ENCODE measurements at places on chromosomes 12 and 14. TPM values are rescaled to one million over a fixed set of nuclear protein-coding genes. Genes with fewer than 3 reads are reported as not detected.
A peak's percentile ranks its signal among the peaks of the same experiment; 100 is the strongest.

DNA sequence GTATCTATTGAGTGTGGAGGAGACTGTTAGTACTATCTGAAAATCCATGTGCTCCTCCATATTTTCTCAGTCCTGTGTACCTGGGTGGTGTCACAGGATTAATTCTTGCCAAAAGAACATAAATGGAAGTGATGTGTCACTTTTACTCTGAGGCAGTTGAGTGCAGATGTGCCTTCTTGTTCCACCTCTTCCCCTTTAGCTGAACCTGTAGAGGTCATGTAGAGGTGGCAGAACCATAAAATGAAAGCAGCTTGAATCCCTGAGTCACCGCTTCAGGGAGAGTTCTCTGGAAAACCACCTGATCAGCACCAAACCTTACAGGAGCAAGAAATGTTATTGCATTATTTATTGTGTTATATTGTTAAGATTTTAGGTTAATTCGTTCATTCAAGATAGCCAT, 14.7 kb upstream of the SLC25A3 start:
- no peak for ATAC-seq

DNA sequence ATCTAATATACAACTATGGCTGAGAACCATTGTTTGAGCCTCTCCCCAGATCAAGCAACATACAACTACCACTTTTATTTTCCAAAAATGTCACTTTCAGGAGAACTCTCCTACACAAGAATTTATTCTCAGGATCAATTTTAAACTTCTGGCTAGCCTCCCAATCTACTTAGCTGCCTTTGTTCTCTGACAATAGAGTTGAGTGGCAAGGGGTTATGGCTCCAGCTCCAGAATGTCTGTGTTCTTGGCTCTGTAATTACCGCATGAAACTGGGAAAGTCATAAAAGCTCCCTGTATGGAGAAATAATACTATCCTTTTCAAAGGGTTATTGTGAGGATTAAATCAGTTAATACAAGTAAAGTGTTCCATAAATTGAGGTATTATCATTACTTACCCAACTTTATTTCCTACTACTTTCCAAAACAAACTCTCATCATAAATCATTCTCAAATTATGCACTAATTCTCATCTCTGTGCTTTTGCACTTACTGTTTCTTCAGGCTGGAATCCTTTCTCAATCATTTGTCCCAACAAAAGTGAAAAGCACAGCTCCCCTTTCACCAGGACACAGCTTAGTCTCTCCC, 121.9 kb downstream of the GARIN6 start:
- ATAC-seq: no peak

DNA sequence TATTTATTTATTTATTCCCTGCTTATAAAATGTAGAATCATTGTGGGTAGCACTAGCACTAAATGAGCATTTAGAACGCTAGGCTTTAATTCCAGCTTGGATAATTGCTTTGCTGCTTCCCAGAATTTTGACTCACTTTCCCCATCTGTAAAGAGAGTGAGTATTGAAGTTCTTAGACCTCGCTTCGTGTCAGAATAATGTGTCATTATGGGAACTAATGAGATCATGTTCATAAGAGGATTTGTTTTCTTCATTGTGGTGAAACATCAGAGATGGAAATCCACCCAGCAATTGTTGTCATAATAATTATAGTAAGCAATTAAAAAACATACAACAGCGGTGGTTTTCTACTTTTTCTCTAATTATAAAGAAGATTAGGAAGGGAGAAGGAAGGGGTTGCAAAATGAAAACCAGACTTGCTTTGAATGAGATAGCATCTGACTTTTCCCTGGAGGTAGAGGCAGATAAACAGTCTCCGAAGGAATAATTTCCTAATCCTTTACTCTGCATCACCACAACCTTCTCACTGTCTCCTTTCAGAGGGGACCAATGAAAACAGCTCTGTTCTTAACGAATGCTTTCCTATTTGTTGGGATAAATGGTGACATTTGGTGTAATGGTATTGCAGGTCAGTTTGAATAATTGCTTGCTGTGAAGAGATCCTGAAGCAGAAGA, 86.8 kb upstream of the ARHGAP5 start:
- peak; percentile 79 for ATAC-seq

GRCh38 chr12:54417712-54418440, 1.2 kb downstream of the ITGA5 start:
- ATAC-seq: no peak

- no peak for ATAC-seq
These were observed 162.2 kb upstream of the TMTC1 start for GRCh38 chr12:29945904-29946303.

ADGRD1 gene
- total RNA-seq: 40.6 TPM

CIROP gene
- 0.31 TPM for total RNA-seq

AQP2 gene
- not detected for total RNA-seq

GLI1 gene
- total RNA-seq: 0.31 TPM

SERPINA10 gene
- total RNA-seq: not detected

KLHL28 gene
- 11.7 TPM for total RNA-seq

KCNH5 gene
- total RNA-seq: 0.04 TPM

Data from gastroesophageal sphincter (tissue), 4 donors.